Activated CD4-positive, alpha-beta T cell treated with anti-CD3 and anti-CD28 coated beads for 24 hours (primary cell): ENCODE measurements at places on chromosomes 13 and 19.

- peak; percentile 73 for DNase-seq
Observed at GRCh38 chr13:108915634-108916512, 286.5 kb downstream of the MYO16 start.

DNA sequence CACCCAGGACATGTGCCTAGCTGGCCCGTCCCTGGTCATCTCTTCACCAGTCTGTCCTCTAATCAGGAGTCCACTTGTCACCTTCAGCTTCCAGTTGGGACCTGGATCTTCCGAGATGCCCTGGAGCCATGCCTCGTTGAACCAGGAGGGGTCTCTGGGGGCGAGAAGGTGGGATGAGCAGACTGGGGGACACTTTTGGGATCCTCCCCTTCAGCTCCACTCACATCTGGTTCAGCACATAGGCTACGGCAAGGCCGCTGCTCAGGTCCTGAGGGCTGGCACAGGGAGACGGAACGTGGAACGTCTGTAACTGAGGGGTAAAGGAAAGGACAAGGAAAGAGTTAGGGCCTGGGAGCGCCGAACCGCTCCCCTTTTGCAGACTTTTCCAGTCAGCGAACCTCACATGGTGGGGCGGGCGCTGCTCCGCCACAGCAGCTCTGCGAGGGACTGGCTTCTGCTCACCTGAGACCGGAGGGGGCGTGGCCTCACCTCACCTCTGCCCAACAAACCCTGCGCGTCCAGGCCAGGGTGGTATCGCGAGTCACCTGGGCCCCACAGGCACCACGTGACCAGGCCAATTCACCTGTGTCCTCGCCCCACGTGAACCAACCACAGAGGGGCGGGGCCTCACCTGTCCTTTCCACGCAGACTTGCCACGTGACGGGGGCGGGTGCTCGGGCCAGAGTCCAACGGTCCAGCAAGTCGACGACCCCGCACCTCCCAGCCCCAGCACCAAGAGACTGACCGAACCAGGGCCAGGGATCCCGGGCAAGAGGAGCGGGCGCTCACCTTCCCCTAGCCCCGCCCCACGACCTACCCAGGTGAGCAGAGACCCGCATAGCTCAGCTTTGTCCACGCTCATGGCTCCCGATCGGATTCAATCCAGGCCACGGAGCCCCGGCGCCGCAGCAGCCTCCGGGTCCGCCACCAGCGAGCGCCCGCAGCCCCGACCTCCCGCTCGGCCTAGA, at the start of gene HOOK2:
Gene HOOK2 (minus strand): TSS at position 965 of the 968 bp plus-strand sequence. CDS start 103 bp downstream, at position 862.
- no peak for DNase-seq

DNA sequence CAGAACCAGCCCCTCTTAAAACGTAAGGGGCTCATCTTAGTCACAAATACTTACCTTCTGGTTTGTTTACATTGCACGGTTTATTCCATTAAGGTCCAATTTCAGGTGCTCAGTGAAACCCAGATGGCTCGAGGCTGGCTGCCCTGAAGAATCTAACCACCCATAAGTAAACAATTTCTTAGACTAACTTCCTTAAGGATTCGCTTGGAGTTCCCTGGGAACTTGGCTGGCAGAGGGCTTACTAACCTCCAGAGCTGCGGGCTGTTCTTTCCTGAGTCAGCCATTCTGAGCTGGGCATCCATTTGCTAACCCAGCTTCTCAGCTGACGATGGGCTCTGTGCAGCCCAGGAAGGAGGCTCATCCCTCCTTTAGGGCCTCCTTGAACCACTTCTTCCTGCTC, 262.1 kb downstream of the FGF9 start:
- no peak for DNase-seq

DNA sequence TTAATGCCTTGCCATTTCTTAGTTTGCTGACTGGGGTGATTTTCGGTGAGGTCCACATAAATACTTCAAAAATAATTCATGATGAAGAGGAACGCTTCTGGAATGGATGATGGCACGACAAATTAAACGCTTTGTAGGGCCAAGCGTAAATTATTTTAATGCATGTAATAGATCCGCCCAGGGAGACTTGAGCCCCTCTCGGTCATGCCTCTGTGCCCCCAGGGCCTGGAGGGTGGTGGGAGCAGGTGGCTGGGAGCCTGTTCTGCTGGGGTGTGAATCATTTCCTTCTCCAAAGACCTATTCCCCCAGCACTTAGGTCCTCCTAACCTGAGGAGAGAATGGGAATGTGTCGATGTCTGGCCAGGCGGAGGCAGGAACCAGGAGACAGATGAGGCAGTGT, 350.6 kb downstream of the ZNF536 start:
- no peak for DNase-seq

GRCh38 chr13:51599444-51600176, 15.3 kb downstream of the WDFY2 start:
- DNase-seq = no peak

- DNase-seq = no peak
Observed at GRCh38 chr13:44244288-44244687, 129.3 kb upstream of the SERP2 start.

DNA sequence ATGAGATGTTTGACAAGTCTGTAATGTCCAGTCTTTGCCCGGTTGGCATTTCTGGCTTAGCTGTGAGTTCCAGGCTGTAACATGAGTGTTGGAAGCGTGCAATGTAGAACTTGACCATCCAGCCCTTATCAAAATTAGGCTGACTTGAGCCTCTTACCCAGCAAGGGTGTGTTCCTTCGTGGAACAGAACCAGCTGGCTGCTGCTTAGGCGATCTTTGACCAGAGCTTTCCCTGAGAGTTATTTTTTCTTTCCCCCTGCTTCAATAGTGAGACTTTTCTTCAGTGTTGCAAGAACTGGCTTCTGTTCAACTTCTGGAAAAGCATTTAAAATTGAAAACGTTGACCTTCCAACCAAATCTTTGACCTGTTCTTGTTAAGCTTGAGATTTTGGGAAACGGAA, 6.5 kb downstream of the TNFSF13B start:
- no peak for DNase-seq

- peak; percentile 64 for DNase-seq
Observed at GRCh38 chr19:38433268-38433733, at the start of gene RYR1. RYR1 (plus strand) TSS chr19:38433691; CDS start chr19:38433830, 139 bp downstream.

DNA sequence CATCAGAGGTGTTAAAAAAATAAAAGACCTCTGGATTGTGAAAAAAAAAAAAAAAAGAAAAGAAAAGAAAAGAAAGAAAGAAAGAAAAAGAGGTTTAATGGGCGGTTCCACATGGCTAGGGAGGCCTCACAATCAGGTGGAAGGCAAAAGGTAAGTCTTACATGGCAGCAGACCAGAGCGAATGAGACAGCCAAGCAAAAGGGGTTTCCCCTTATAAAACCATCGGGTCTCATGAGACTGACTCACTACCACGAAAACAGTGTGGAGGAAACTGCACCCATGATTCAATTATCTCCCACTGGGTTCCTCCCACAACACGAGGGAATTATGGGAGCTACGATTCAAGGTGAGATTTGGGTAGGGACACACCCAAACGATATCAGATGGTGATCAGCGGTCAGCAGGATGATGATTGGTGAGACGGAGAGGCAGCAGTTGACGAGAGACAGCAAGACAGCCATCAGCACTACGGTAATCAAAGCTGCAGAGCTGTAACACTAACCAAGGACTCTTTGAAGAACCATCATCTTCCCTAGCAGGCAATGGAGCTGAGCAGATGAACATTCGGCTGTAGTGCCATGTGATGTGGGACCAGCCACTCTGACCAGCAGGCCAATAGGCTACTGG, 3.9 kb upstream of the CD209 start:
- DNase-seq = peak; percentile 33

- no peak for DNase-seq
Observed at GRCh38 chr13:84896128-84896527, 903.1 kb downstream of the SLITRK6 start.

DNA sequence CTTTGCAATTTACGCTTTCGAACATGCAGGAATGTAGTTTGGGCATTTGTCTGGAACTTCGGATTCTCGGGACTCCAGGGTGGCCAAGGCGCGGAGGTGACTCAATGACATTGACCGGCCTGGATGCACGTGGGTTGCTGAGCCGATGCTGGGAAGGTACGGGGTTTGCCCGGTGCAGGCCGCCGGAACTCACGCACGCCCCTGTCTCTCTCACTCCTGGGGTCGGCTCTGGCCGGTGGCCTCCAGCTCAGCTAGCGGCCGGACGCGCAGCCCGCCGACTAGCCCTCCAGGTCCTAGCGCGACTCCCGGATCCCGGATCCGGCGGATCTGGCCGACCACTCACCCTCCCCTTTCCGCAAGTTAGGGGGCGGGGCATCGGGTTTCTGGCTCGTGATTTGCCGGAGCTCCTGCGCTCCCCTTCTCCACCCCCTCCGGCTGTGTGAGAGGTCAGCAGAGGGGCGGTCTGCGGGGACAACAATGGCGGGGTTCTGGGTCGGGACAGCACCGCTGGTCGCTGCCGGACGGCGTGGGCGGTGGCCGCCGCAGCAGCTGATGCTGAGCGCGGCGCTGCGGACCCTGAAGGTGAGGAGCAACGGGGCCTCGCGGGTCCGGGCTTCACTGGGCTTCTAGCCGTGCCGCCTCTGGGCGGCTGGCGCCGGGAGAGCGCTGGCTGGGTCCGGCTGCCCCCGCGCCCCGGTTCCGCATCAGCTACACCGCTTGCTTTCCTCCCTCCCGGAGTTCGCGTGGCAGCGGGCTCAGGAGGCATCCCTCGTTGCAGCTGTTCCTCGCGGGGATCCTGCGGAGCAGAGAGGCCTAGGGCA, at the start of gene PCCA:
Gene PCCA (plus strand): TSS at position 450 of the 821 bp plus-strand sequence. CDS start 28 bp downstream, at position 478.
- peak; percentile 63 for DNase-seq

GRCh38 chr19:49326165-49326704, 1.2 kb upstream of the SLC6A16 start:
- DNase-seq = no peak

GRCh38 chr13:59770451-59770850, 393.3 kb downstream of the DIAPH3 start:
- no peak for DNase-seq

GRCh38 chr13:80133631-80134261, 207.2 kb downstream of the SPRY2 start:
- DNase-seq = no peak

GRCh38 chr19:28727480-28728159, 485.3 kb downstream of the UQCRFS1 start:
- no peak for DNase-seq

DNA sequence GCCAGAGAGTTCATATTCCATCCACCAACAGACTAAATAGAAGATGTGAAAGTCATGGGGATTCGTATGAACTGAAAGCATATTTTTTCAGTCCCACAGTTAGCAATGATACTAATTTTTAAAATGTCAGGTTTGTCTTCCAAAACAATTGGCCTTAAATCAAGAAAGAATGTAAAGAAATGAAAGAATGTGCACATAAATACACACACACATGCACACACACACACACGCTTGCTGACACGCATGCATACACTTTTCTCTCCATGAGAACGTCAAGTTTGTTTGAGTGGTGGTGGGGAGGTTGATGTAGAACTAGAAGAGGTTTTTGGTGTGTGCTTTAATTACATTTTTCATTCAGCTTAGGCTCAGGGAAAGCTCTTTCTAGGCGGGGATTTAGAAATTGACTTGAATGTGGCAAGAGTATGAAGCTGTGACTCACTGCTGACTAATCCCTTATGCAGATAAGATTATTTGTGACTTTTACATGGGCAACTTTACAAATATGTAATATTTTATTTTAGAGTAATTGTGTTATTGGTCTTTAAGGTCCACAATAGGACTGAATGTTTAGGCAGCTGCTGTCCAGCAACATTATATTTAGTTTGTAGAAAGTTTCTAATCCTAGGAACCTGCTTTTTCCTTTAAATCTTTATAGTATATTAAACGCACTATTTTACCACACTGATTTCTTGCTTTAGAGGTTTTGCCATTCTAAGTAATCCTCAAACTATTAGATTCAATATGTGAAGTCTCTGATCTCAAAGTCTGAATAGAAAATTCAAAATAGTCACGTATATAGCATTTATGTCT, 18.8 kb downstream of the FLT1 start:
- DNase-seq = no peak

GRCh38 chr19:16476401-16476800, 4.6 kb upstream of the EPS15L1 start:
- no peak for DNase-seq

DNA sequence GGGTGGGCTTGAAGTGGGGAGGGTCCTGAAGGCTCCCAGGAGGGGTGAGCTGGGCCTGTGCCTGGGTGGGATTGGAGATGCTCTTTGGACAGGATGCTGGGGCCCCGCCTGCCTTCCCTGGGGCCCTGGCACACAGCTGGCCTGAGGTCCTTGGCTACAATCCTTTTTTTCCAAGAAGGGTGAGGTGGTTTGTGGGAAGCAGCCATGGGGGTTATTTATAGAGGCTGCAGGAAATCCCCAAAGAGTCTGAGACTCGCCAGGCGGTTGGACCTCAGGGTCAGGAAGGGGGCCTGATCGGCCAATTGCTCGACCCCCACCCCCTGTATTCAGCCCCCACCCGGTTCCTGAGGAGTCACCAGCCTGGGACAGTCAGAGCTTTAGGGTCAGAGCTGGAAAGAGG, 10.0 kb downstream of the GTPBP3 start:
- no peak for DNase-seq

GRCh38 chr19:31693131-31693932, 344.1 kb upstream of the TSHZ3 start:
- DNase-seq = no peak

DNA sequence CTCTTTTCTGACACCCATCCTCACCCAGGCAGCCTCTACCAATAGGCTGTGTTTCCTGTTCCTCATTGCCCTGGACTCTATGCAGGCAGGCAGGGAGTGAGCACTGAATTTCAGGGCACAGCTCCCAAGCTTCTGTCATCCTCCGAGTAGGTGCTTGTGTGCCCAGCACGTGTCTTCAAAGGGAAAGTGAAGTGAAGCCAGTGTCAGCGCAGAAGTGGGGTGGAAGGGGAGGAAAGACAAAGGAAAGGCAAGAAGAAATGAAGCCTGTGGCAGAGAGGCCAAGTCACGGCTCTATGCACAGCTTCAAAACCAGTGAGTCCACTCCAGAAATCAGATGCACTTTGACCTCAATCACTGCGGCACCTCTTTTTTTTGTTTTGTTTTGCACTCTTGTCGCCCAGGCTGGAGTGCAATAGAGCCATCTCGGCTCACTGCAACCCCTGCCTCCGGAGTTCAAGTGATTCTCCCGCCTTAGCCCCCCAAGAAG, 16.9 kb downstream of the CEBPA start:
- DNase-seq = no peak

- DNase-seq = no peak
Observed at GRCh38 chr19:28881616-28882015, 331.3 kb downstream of the UQCRFS1 start.

GRCh38 chr19:12194827-12195731, 32.2 kb downstream of the ZNF136 start:
- peak; percentile 48 for DNase-seq
